ENCODE measurements at places on chromosomes 11 and 22.

DNA sequence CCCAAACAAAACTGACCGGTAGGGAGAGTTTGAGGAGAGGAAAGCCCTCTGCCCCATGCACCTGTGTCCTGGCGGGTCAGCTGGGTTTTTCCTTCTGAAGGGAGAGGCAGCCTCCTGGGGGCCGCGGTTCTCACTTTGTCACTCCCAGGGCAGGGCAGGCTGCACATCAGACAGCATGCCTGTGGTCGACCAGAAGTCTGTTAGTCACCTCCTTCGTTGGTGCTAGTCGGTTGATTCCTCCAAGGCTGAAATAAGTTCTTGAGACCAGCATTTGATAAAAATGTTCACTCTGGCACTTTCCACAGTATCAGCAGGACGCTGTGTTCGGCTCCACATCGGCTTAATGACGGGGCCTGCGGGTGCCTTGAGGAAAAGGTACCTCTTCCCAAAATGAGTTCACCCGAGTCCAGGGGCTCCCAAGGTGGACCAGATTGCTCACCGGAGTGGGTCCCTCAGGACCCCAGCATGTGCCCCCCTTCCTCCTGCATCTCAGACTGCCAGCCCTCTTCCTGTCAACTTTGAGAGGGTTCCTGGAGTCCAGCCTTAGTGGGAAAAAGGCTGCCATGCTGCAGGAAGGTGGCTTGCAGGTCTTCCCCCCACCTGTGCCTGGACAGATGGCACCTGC is 373.7 kb upstream of the B3GAT1 start:
- no peak for DNase-seq

- DNase-seq: no peak
Measured at GRCh38 chr11:134761926-134762247, 349.8 kb upstream of the B3GAT1 start.

DNA sequence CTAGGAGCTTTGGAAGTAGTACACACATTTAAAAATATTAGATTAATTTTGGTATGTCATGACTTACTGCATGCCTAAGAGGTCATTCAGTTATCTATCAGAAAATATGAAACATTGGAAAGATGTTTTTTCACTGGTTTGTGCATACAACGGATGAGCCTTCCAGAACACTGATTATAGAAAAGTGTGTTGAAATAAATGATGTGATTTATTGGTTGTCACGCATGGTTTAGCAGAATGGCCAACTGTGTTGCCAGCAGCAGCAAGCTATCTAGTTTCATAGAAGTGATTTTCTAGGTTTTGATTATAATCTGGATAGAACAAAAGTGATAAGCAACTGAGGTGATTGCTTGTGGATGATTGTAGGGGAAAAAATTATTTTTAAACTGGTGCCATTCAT is 53.6 kb downstream of the DDX10 start:
- DNase-seq: no peak

DNA sequence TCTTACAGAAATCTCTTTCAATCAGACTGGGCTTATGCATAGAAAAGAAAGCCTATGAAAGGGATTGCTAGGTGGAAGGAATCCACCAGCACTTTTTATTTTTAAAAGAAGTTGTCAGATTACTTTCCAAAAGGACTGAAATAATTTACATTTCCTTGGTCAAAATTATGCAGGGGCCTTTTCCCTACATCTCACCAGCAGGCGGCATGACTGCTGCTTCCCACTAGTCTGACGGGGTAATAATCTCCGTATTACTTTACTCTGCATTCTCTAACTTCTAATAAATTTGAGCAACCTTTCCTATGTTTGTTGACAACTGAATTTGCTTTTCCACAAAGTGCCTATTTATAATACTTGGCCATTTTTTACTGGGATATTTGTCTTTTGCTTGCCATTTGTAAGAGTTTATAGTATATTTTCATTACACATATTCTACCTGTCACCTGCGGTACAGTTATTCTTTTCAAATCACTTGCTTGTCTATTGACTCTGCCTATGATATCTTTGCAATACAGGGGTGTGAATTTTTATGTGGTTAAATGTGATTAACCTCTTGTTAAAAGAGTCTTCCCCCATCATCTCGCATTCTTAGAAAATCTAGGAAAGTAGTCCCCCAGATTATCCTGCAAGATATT is 51.9 kb upstream of the USP47 start:
- no peak for DNase-seq

GRCh38 chr11:34380696-34381095 is 22.9 kb upstream of the ABTB2 start:
- DNase-seq: no peak

DNA sequence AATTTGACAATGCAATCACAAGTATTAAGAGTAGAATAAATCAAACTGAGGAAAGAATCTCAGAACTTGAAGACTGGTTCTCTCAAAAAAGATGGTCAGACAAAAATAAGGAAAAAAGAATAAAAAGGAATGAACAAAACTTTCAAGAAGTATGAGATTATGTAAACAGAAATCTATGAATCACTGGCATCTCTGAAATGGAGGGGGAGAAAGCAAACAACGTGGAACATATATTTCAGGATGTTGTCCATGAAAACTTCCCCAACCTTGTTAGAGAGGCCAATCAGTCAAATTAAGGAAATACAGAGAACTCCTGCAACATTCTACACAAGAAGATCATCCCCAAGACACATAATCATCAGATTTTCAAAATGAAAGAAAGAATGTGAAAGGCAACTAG is 235.7 kb downstream of the SBF2 start:
- no peak for DNase-seq

DNA sequence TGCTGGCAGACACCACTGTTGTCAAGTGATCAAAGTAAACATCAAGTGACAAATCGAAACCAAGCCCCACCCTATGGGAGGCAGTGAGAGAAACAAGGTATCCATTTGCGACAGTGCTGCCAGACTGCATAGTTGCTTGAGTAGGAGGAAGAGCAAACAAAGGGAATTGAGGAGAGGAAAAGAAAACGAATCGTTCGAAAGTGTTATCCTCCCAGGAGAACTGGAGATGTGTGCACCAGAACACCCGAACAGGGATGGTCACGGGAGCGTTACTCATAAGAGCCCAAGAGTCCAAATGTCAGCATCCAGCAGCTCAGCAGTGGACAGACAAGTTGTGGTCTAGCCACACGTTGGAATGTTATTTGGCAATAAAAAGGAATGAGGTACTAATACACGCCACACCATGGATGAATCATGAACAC is 58.4 kb upstream of the NUP50 start:
- no peak for DNase-seq

DNA sequence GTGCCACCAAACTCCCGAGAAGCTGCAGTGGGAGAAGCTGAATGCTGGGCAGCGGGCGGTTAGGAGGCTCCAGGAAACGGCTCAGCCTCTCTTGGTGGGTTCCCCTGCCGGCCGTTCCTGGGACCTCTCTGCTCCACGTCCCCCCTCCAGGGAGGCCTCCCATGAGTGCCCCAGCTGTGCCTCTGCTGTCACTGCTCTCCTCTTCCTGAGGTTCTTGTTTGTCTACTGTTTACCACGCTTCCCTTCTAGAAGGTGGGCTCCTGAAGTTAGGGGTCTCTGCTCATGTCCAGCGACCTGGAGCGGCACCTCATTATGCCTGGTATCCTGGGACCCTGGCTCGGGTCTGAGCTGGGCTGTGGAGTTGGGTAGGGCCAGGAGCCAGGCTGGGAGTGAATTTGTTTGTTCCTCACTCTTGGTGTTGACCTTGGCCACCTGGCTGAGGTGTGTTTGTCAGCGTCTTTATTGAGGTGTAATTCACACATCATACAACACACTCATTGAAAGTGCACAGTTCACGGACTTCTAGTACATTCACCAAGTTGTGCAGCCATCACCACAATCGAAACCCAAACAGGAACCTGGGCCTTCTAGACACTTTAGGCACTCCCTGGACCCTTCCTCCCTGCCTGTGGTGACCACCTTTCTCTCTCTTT is 37.8 kb upstream of the GRAMD4 start:
- no peak for DNase-seq

DNA sequence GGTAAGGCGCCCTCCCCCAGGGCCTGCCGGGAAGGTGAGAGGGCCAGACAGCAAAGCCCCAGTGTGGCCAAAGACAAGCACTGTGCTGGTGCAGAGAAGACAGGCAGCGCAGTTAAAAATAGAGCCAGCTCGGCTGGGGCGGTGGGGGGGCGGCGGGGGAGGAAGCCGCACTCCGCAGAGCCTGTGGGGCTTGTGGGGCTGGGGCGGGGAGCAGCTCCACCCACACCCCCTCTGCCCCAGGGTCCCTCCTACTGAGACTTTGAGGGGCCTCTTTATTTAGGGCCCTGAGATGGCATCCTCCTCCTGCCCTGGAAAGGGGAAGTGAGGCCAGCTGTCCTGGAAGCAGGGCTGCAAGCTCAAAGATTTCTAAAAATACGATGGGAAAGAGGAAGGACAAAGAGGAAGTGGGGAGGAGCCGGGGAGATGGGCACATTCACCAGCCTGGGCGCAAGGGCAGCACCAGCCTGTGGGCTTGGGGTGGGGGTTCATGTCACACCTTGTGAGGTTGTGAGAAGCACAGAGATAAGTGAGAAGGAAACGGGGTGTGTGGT is 2.6 kb downstream of the CYTH4 start:
- DNase-seq: no peak

- DNase-seq: no peak
Measured at GRCh38 chr11:85236211-85236610, 390.9 kb downstream of the DLG2 start.

- DNase-seq: no peak
Measured at GRCh38 chr11:49213026-49213560, 4.7 kb upstream of the FOLH1 start.

GRCh38 chr22:33240888-33241475 is 182.8 kb upstream of the SYN3 start:
- no peak for DNase-seq

GRCh38 chr11:75475767-75476650 is 43.0 kb upstream of the KLHL35 start:
- no peak for DNase-seq

All from stimulated activated CD8-positive, alpha-beta memory T cell treated with anti-CD3 and anti-CD28 coated beads, Interleukin-15, amount 100 ng/mL, for 24 hours (primary cell).